Esophagus squamous epithelium (tissue), 5 donors: ENCODE measurements at places on chromosomes 7 and 10.

DNA sequence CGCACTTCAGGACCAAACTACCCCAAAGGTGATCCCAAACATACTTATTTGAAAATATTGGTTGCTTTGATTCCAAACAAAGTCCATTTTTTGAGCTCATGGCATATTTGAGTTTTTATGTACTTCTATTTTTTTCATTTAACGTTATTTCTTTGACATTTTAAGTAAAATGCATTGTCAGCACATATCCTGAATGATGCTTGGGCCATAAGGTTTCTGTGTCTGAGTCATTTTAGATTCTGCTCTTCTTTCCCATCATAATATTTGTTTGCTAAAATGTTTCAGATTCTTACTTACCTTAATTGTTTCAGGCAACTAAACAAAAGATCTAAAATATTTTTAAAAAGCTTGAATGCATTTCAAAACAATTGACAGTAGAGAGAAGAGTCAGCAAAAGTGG is 998.2 kb downstream of the REEP3 start:
- no peak for DNase-seq

GRCh38 chr10:4947635-4948596 is 15.3 kb upstream of the AKR1C1 start:
- DNase-seq, result no peak

GRCh38 chr7:108094933-108095710 is 35.0 kb downstream of the LAMB4 start:
- DNase-seq, result no peak

GRCh38 chr10:10223131-10223530 is 794.5 kb upstream of the CELF2 start:
- no peak for DNase-seq

- DNase-seq, result no peak
Observed at GRCh38 chr7:151167197-151167961, at the start of gene GBX1. Gene GBX1, minus strand, starts transcription at chr7:151167694. Its CDS starts 146 bp downstream, at chr7:151167548.

- no peak for DNase-seq
Observed at GRCh38 chr7:45695249-45695995, 121.3 kb downstream of the ADCY1 start.

DNA sequence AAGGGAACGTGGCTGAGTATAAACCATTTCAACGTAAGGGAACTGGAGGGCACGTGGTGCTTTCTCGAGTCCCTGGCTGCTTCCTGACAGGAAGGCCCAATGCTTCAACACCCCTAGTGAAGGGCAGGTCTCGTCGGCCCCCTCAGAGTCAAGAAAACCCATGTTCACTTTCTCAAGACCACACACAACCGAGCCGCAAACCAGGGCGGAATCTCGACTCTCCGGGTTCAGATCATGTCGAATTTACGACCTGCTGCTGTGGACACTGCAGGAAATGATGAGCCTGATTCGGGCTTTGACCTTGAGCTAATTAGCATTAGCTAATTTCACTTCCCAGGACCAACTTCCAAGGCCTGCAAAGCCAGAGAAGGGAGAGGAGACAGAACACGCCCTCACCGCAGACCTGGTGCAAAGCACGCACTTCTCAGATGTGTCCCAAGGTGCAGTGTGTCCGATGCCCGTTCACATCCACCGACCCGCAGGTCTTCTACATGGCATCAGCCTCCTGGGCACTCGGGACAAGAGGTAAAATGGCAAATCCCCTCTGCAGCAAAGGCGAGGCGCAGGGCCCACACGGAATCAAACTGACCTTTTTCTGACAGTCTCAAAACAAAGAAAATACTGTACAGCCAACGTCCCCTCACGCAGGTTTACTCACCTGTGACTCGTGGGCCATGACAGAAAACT is 94.7 kb downstream of the DIP2C start:
- DNase-seq, result no peak

GRCh38 chr10:121165276-121165675 is 314.1 kb downstream of the WDR11 start:
- DNase-seq, result no peak

DNA sequence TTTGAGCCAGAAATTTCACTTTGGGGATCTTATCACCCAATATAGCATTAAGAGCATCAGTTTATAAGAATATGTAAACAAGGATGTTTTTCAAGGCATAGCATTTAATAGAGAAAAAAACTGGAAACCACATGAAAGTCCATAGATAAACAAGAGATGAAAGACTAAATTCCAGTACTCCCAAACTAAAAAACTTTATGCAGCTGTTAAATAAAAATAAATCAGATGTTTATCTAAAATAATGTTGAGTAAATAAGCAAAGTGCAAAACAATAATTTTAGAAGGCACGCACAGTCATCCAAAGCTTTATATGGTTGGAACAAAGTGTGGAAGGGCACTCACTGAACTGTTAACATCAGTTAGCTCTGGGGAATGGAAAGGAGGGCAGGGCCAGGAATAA is 21.0 kb downstream of the RNLS start:
- DNase-seq, result no peak

DNA sequence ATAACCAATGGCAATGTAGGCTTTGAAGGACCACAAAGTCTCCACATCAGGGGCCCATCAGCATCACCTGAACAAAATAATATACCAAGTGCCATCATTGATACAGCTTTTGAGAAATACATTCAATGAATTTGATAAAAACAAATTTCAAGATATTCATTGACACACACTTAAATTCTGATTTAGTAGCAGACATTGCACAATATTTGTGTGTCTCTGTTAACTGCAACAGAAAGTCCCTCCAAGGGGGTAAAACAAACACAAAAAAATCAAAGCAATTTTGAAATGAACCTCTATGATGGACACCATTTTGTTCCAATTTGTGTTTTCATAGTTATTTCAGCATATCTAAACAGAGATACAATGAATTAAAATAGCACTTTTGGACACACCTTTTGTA is 86.8 kb upstream of the RSU1 start:
- no peak for DNase-seq

GRCh38 chr10:102311025-102311420 is 65.7 kb downstream of the GBF1 start:
- DNase-seq, result no peak

DNA sequence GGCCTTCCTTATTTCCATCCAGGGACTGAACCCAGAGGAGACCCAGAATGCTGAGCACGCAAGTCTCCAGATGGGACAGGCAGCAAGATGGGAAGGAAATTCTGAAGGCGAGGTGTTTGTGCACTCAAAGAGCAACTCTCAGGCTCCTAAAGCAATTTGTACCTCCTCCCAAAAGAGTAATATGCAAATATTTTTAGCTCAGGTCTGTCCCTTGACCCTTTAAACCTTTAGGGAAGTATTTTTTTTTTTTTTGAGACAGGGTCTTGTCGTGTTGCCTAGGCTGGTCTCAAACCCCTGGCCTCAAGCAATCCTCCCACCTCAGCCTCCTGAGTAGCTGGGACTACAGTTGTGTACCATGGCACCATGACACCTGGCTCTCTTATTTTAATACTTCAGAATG is 8.4 kb downstream of the RP9 start:
- DNase-seq, result no peak

DNA sequence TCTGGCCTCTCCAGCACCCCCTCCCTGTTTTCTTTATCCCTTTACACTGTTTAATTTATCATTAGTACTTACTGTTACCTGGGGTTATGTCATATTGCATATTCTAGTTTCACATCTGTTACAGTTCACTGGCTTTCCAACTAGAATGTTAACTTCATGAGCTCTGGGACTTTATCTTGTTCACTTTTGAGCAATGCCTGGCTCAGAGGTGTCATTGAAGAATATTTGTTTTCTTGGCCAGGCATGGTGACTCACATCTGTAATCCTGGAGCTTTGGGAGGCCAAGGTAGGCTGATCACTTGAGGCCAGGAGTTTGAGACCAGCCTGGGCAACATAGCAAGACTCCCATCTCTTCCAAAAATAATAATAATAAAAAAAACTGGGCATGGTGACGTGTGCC is 40.7 kb downstream of the LRGUK start:
- DNase-seq, result no peak

GRCh38 chr7:50217821-50218281 is 86.7 kb upstream of the IKZF1 start:
- no peak for DNase-seq

DNA sequence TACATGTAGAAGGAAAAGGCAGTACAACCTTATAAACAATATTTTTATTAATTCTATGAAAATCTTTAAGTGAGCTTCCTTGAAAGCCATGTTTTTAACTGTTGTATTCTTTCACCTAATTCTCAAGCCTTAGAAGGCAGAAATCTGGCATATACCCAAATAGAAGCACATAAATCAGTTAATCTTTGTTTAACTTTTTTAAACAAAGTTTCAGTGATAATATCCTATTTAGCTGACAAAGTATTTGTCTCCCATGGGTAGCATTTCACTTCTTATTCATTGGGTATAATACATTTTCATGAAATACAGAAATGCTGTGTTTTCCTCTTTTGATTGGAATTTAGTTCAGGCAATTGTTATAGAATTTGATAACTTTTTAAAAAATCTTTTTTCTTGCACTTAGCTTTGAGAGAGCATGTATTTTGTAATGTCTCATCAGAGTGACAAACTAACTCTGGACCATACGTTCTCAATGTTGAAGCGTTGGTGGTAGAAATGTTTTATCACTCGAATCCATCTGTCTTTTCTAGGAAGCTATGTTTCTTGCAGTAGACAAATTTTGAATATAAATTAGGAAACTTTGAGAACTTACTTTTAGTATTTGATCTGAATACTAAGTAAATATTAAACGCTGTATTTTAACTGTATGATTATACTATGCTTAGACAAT is 78.1 kb downstream of the CREM start:
- DNase-seq, result no peak

- DNase-seq, result no peak
Observed at GRCh38 chr10:28841625-28842024, 164.3 kb downstream of the BAMBI start.

DNA sequence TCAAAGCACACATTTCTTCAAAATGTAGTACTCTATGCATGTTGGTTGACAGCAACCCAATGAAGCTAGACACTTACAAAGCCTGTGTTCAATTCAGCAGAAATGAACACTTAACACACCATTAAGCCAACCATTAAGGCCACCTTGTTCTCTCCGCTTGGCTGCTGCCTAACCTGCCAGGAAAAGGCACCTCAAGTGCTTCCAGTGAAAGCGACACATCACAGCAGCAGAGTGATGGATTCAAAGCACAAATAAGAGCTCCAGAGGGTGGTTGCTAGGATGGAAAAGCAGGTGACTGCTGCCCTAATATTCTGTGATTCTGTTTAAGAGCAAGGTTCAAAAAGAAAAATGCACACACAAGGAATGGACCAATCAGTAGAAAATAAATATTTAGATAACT is 81.5 kb upstream of the GNAI1 start:
- no peak for DNase-seq

DNA sequence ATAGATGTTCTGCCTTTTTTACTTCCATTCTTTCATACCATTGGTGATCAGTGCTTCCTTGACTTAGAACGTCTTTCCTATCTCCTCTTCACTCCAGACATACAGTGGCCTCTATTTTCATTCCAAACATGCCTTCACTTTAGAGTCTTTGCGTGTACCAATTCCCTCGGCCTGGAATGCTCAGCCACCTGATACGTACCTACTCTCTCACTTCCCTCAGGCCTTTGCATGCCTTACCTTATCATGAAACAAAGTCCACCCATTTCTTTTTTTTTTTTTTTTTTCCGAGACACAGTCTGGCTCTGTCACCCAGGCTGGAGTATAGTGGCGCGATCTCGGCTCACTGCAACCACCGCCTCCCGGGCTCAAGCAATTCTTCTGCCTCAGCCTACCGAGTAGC is 2.2 kb upstream of the CCNJ start:
- no peak for DNase-seq

- DNase-seq, result no peak
Observed at GRCh38 chr10:33813871-33814270, 479.4 kb upstream of the NRP1 start.

DNA sequence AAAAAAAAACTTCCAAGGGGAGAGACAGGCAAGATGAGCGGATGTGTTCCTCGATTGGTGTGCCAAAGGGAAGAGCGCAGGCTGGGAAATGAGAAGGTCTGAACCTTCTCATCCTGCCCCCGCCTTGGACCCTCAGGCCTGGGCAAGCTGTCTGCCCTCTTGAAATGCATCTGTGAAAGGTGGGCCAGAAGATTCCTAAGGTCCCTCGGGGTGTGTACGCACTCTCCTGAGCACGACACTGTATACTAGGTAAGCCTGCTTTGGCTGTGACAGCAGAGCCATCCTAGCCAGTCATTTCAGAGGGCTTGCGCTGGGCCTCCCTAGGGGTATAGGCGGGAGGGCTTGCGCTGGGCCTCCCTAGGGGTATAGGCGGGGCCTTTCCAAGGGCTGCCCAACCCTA is 26.8 kb downstream of the PODXL start:
- no peak for DNase-seq

DNA sequence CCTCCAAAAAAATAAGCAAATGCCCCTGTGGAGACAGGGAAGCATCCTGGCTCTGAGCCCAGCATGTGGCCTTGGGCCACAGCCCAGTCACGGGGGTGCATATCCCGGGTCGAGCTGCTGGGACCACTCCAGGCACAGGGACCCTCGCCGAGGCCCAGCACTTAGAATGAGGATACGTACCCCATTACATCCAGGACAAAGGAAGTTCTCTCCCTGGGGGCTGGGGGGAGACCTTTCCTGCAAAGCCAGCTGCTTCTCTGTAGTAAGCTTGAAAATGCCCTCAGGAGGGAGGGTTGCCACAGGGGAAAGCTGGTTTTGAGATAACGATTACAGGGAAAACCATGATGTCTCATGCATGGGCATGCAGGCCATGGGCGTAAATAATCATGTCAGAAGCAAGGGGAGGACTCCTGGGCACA is 75.5 kb downstream of the HIPK2 start:
- no peak for DNase-seq

DNA sequence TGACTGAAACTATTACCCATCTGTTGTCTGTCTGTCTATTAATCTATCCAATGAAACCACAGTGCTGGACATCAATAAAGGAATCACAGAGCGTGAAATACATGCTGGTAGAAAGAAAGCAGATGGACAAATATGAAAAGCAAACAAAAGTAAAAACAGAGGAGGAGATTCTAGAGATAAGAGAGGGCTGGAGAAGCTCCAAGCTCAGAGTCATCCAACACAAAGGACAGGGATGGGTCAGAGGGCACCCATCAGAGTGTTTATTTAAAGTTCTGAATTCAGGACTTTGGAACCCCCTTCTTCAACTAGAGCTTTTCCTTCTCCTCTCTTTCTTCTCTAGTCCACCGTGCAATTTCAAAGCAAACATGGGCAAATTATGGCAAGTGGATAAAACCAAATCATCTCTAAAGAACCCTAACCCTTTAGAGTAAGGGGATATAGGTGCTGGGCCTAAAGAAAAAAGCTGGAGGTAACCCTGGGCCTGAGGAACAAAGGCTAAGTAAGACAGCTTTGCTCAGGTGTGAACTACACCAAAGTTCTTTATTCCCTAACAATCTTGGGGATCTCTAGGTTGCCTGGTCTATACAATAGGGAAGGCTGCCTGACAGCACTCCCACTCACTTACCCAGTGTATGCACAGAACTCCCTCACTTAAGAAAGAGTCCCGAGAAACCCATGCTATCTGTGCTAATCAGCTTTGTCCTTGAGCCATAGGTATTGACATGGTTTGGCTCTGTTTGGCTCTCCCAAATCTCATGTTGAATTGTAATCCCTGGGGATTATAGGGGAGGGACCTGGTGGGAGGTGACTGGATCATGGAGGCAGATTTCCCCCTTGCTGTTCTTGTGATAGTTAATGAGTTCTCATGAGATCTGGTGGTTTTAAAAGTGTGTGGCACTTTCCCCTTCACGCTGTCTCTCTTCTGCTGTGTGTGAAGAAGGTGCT is 97.0 kb downstream of the BAMBI start:
- DNase-seq, result no peak
